CD4-positive, alpha-beta T cell (primary cell): ENCODE measurements at places on chromosomes 5 and 9.

GRCh38 chr5:148932355-148932935 lies 106.0 kb downstream of the ADRB2 start:
- DNase-seq = no peak

- DNase-seq = no peak
Observed at GRCh38 chr9:131582056-131582455, 36.7 kb downstream of the PRRT1B start.

- no peak for DNase-seq
Observed at GRCh38 chr5:145283141-145283810, 551.9 kb downstream of the PRELID2 start.

GRCh38 chr5:111782216-111782615 lies 25.2 kb upstream of the NREP start:
- DNase-seq = no peak

GRCh38 chr5:152372875-152373274 lies 32.2 kb downstream of the NMUR2 start:
- no peak for DNase-seq

DNA sequence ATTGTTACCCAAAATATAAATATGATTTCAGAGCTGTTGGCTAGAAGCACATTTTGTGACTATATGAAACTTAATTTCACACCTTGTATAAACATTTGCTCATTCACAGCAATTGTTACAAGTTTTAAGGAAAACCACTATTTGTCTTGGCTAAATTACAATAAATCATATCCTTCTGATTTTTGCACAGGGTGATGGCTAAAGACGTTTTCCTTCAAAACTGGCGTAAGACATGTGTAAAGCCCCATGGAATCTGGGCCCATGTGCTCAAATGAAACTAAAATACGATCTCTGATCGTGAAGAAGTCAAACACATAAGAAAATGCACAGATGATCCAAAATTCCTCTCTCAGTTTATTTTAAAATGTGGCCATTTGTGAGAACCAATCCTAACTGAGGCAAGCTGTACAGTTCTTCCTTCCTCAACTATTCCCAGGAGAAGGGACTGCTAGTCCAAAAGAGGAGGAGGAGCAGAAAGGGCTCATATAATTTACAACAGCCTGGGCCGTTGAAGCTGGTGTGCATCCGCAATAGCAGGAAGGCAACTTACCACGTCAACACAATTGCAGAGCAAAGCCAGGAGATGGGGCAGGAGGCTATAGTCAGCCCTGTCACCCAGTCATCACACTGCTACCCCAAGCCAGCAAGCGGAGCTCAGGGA lies 98.4 kb downstream of the MED27 start:
- no peak for DNase-seq

DNA sequence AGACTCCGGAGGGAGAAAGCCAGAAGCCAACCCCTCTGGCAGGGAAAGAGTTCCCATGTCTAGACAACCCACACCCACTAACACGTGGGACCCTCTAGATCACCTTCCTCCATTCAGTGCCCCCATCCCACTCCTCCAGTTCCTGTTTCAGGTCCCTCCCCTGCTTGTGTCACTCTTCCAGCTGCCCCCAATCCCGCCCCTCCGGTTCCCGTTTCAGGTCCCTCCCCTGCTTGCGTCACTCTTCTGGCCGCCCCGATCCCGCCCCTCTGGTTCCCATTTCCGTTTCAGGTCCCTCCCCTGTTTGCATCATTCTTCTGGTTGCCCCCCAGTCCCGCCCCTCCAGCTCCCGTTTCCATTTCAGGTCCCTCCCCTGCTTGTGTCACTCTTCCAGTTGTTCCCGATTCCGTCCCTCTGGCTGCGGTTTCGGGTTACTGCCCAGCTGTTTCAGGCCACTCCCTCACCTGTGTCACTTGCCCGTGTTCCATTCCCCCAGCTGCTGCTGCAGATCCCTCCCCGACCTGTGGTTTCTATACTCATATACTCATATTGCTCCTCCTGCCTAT lies 64.8 kb upstream of the RANBP6 start:
- DNase-seq = peak; percentile 61

- no peak for DNase-seq
Observed at GRCh38 chr5:124199893-124200292, 546.5 kb downstream of the ZNF608 start.

DNA sequence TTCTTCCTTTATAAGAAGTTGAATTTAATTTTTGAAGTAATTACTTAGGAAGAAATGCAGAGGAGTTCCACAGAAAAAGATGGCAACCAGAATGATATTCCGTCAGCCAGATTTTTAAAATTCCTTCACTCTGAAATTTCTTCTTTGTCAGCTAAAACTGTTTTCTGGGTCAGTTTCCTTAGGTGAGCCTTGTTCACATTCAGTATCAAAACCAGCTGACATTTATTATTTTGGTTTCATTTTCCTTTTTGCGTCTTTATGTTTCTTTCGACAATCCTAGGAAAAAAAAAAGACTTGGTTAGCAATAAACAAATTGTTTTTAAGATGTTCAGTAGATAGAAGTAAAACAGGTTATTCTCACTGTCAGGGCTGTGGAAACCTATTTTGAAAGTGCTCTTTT lies 4.1 kb upstream of the IARS1 start:
- no peak for DNase-seq

GRCh38 chr9:97524424-97524823 lies 23.0 kb downstream of the TMOD1 start:
- DNase-seq = no peak

DNA sequence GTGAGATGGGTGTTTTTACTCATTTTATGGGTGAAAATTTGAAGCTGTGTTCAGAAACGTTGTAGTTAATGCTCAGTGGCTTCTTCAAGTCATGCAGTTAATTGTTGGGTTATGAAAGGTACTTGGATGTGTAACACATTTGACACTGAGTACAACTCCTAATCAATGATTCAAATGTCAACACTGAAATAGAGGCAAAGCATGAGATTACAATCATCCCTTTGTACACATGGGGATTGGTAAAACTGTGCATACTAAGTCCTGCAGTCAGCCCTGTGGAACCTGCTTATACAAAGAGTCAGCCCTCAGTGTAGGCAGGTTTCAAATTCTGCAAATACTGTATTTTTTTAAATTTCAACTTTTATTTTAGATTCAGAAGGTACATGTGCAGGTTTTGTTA lies 3.3 kb downstream of the ABLIM3 start:
- DNase-seq = no peak

- DNase-seq = no peak
Observed at GRCh38 chr5:143791848-143792731, 19.9 kb upstream of the HMHB1 start.

- DNase-seq = no peak
Observed at GRCh38 chr9:96158909-96159575, 142.9 kb downstream of the HSD17B3 start.

GRCh38 chr5:36494841-36495601 lies 111.4 kb upstream of the SLC1A3 start:
- no peak for DNase-seq

- DNase-seq = no peak
Observed at GRCh38 chr5:135127439-135128240, 93.6 kb upstream of the PITX1 start.

DNA sequence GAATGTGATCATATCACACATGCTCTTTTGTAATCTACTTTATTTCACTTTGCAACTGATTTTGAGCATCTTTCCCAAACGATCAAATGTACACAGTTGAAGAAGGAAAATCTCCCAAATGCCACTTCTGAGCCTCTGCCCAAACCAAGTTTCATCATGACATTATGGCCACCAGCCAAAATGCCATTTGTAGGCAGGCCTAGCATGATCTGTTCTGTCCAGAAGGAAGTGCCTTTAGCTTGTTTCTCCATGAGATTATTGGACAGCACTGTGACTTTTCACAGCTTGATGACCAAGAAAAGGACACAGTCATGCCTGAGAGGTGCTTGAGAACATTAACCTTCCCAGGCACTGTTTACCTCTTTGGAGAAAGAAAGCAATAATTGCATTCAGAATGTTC lies 73.2 kb upstream of the PIP5K1B start:
- DNase-seq = no peak

- DNase-seq = peak; percentile 19
Observed at GRCh38 chr5:109922381-109922995, 232.8 kb downstream of the MAN2A1 start.

DNA sequence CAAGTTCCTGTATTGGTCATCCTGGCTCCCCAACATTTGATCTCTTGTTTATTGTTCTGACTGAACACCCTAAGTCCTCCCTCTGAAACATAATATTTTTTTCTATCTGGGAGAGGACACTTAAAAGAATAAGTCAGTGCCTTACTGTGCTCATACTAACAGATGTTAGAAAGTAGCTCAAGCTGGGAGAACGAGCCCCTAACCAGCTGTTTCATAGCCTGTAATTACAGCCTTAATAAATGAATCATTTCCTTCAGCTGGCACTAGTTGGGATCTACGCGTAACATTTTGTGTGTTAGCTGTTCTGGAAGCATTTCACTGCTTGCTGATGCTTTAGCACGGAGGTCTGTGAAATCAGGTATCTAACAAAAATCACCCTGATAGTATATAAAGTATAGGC lies 345.9 kb upstream of the RIOK2 start:
- no peak for DNase-seq

GRCh38 chr5:38845526-38846378 lies at the start of gene OSMR:
OSMR (plus strand) TSS chr5:38846012; CDS start chr5:38869045, 23,033 bp downstream.
- no peak for DNase-seq

GRCh38 chr5:128237546-128237945 lies 154.0 kb downstream of the SLC12A2 start:
- DNase-seq = no peak

- DNase-seq = no peak
Observed at GRCh38 chr5:548256-548655, 24.0 kb upstream of the SLC9A3 start.

DNA sequence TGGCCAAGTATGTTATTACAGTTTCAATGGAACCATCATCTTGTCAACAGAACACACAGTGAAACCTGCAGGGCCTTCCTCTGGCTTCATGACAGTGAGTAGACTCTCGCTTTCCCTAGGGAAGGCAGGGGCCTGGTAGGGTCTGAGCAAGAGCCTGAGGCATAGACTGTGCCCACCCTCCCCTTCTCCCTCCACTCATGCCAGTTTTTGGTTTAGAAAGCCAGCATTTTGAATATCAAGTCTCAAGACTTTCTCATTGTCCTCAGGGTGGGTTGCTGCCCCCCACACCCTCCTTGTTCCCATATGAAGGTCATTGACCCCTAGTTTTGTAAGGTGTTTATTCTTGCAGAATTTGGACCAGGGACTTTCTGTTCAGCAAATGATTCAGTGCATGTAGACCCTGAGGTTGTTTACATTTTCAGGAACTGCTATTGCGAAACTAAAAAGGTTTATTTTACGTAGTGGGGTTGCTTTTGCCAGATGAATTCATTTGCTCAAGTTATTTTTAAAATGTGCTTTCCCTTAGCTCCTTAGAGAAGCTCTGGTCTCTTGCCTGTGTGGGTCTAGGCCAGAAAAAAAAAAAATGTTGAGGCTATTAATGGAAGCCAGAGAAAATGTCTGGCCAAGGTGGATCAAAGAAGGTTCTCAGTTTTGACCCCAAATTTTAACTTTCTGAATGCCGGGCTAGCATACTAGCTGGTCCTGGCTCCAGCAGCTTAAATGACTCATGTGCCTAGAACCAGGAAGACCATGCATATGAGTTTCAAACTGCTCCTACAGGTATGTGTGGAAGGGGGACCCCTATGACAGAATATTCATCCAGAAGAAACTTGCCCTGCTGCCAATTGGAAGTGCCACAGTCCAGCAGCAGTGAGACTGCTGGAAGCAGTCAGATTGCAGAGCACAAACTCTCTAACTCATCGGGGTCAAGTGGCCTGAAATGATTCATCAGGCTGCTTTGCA lies 10.1 kb upstream of the MOB3B start:
- DNase-seq = no peak

DNA sequence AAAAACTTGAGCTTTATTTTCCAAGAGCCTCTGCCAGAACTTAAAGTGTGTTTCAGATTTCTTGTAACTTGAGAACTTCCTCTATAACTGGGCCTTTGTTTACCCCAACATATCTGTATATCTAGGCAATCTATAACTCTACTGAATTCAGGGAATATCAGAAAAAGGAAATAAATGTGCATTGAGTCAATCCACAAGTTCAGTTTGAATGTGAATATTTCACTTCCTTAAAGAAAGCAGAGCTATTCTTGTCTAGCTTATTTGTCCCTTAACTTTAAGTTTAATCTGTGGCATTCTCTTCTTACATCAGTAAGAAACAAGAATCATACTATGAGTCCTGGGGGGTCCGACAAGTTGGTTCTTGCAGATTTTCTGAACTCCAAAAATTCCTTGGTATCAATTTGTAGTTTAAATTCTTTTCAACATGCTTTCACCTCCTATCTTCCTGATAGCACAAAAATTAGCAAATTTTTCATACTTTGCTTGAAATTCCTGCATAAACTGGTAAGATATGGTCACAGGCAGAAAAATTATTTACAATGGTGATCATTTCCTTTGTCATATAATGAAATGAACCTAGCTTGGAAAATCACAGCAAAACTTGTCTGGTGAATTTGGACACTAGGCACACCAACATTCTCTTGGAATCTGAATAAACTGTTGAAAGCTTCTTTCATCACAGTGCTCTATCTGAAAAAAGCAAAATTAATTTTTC lies 19.8 kb upstream of the ITGA1 start:
- DNase-seq = no peak

DNA sequence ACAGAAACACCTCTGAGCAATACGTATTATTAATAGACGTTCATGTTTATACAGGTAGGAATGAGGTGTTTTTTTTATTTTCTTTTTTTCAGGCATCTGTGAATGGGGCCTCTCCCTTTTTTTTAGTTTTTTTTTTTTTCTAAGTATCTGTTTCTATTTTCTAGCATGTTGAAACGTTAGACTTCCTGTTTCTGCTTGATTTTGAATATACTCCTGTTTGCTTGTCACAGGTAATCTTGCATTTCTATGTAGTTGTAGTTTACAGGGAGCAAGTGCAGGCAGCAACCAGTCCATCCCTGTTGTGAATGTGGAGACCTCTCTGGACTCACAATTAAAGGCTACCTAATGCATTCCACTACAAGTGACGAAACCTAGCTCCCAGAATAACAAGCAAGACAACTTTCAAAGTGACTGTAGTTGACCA lies 22.8 kb upstream of the TNFAIP8 start:
- DNase-seq = no peak

DNA sequence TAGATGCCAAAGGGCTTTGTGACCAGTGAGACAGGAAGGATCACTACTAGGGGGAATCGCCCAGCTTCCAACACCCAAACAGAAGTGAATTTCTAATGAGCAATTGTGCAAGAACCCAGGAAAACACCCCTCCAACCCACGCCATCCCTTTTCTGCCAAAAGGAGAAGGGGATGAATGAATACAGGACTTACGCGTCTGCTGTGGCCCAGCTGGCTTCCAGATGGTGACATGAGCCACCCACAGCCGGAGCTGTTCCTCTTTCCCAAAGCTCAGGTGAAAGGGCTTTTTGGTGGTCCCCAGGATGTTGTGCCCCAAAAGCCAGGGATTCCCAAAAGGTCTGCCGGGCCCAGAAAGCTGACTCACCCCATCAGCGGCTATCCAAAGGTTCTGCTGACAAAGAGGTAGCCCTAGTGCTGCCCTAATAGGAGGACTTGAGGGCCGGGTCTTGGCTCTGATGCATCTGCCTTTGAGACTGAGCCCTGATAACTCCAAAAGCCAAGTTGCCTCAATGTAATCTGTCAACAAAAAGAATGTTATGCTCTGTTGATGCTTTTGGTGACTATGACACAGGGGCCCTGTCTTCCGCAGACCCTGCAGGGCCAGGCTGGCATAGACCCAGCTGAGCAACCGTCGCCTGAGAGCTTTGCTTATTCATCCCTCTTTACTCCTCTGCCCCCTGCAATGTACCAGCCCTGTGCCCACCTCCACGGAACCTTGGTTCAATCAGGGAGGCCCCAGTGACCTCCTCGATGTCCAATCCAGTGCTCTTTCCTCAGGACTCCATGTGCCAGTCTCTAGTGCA lies 14.5 kb downstream of the GSN start:
- DNase-seq = no peak

- DNase-seq = no peak
Observed at GRCh38 chr9:35960039-35960655, 2.2 kb upstream of the OR2S2 start.
